Epithelial cell of proximal tubule (primary cell): ENCODE measurements at places on chromosomes 16 and 17. TPM values are rescaled to one million over a fixed set of nuclear protein-coding genes. Genes with fewer than 3 reads are reported as not detected.

ARHGAP44 gene
- 1.9 and 5.8 TPM in 2 replicates for total RNA-seq

WNT9B gene
- 0.14 TPM in 1 of 2 replicates, not detected in the other for total RNA-seq

HSPB9 gene
- total RNA-seq = not detected in 2 replicates

GRCh38 chr16:58542291-58542690, 27.0 kb downstream of the SETD6 start:
- DNase-seq = no peak

SMTNL2 gene
- 0.07 and 1.3 TPM in 2 replicates for total RNA-seq

- no peak for DNase-seq
Observed at GRCh38 chr17:28474111-28474531, 677 bp downstream of the SLC13A2 start.

PPY gene
- not detected in 2 replicates for total RNA-seq

DNA sequence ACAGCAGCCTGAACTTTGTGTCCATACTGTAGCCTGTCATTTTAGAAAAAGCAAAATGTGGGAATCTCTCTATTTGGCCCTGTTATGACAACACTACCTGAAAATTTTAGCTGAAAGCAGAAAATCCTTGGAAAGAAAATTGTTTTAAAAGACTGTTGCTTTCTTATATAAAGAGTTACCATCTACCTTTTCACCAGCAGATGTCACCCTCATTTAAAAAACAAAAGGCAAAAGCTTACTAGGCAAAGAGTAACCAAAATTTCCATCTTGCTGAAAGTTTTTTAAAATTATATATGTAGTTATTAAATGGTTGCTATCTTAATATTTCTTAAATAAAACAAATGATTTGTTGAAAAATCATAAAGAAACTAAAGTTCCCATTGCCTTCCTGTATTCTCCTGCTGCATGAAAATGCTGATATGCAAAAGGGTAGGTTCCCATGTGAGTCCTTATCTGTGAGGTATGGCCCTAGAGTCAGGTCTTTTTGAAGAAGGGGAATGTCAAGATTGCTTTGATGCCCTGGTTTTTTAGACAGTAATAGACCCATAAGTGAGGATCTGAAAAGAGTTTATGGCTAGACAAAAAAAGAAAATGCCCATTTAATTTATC, 61.0 kb downstream of the TNRC6C start:
- no peak for DNase-seq

IGFALS gene
- 2.6 TPM in 1 of 2 replicates, not detected in the other for total RNA-seq

DNA sequence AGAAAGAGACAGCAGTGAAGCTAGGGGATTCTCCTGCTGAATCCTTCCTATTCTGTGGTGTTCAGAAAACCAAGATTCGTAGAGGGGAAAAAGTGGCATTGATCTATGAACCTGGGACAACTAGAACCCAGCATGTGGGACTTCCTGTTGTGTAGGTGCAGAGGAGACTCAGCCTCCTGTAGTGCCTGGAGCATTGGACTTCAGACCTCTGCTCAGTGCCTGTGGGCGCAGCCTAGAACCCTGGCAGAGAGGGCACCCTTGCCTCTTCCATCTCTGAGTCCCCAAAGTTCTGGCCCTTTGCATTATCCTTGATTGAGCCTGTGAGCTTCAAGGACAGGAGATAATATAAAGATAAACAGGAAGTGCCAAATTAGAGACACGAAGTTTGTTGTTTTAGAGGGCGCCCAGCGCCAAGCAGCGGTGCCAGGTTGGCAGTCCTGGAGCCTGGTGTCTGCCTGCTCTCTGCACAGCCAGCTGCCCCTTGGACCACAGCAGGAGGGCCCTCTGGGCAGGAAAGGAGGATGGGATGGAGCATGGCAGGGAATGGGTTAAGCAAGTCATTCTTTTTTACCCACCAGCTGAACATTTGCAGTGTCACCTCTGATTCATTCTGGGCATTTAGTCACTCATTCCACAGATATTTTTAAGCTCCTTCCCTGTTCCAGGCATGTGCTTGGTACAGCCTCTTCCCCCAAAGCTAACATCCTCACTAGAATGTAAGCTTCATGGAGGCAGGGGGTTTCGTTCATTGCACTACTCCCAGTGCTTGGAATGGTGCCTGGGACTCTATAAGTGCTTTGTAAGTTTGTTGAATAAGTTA, 11.9 kb upstream of the SP6 start:
- DNase-seq = peak; percentile 41

- DNase-seq = no peak
Observed at GRCh38 chr16:80208743-80209142, 332.1 kb upstream of the DYNLRB2 start.

KRT9 gene
- not detected in 2 replicates for total RNA-seq

- DNase-seq = no peak
Observed at GRCh38 chr16:49545741-49546448, 172.3 kb downstream of the C16orf78 start.

TNK1 gene
- 5.4 and 7.3 TPM in 2 replicates for total RNA-seq

DNA sequence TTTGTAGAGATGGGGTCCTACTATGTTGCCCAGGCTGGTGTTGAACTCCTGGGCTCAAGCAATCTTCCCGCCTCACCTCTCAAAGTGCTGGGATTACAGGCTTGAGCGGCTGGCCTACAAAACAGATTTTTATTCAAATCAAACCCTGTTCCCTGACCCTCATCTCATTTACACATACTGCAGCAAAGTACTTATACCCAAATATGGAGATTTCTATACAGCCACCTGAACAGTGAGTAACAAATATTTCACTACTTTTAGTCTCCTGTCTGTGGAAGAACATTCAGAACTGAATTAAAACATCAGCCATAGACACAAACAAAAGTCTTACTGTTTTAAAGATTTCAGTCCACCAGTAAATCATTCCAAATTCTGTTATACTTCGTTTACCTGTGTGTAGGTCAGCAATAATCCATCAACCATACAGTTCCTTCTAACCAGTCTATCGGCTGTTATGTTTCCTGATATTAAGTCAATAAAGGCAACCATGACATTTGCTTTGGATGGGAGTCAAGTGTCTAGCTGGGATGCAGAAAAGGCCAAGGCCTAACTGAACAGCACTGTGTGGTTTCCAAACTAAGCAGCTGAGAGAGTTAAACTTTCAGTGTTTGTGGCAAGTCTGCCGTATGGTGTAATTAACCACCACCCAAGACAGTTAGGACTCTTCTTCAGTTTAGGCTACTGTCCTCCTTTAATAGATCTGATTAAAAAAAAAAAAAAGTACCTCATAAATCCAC, 22.3 kb downstream of the ERN1 start:
- DNase-seq = no peak

C16orf86 gene
- total RNA-seq = 4.7 and 5.9 TPM in 2 replicates

DNA sequence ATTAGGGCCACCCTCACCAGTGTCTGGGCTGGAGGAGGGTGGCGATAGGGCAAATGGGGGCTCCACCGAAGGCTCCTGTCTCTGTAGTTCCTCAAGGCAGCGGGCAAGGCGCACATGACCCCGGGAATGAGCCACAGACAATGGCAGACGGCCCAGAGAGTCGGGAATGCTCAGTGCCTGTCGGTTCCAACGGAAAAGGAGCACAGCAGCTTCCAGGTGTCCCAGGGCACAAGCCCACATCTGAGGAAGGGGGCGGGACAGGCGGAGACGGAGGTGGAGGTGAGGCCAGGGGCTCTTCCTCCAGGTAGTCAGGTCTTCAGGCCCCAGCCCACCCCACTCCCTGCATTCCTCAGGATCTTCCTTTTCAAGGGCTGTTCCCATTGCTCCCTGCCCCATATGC, 5.1 kb upstream of the SPAG7 start:
- no peak for DNase-seq

- DNase-seq = no peak
Observed at GRCh38 chr17:8869114-8869815, 1.8 kb upstream of the PIK3R6 start.

DDX5 gene
- 274 and 320 TPM in 2 replicates for total RNA-seq

DNA sequence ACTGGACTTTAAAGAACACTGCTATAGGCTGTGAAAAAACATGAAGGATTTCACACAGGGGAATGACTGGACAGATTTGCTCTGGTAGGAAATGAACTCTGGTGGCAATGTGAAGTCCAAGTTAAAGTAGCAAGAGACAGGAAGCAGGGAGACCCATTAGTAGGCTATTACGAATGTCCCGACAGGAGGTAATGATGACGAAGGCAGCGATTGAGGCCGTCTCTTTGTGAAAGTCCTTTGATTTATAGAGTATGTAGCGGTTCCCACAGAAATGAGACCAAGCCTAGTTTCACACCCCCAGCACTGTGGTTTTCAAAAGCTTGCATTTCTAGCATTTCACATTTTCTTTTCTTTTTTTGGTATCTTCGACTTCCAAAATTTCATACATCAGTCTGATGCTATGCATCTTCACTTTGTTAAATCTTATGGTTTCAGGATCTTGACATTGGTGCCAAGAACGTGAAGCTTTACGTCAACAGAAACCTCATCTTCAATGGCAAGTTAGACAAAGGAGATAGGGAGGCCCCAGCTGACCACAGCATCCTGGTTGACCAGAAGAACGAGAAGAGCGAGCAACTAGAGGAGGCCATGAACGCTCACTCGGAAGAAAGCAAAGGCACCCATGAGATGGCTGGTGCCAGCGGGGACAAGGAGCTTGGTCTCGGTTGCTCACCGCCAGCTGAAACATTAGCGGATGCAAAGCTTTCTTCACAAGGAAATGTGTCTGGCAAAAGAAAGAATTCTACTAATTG, 189.8 kb downstream of the KATNIP start:
- DNase-seq = no peak

DNA sequence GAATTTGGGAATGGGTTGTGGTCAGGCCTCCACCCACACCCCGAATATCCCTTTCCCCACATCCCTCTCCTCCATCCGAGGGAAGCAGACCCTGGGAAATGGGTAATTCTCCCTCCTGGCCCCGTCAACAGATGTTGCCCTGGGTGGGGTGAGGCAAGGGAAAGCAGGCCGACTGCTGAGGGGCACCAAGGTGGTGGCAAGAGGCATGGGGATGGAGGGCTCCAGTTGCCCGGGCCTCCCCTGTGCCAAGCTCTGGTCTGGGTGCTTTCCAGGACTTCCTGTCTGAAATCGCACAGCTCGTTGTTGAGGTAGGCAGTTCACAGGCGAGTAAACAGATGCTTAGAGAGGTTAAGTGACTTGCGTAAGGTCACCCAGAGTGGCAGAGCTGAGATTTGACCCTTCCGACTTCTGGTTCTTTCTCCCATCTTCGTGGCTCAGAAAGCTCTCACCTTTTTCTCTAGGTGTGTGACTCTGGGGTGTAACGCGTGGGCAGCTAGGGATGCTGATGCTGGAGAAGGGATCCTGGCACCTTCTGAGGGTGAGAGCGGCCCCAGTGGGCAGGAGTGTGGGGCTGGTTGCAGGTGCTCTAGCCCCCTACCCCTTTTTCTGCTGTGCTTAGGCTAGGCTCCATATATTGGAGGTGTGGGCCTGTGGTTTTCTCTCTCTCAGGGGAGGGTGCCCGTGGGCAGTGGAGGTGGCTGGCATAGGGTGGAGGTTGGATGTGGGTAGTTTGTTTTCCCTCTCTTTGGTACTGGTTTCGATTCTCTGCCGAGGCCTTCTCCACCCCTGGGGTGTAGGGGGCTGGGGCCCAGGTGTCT, 17.2 kb downstream of the RARA start:
- DNase-seq = no peak

DNA sequence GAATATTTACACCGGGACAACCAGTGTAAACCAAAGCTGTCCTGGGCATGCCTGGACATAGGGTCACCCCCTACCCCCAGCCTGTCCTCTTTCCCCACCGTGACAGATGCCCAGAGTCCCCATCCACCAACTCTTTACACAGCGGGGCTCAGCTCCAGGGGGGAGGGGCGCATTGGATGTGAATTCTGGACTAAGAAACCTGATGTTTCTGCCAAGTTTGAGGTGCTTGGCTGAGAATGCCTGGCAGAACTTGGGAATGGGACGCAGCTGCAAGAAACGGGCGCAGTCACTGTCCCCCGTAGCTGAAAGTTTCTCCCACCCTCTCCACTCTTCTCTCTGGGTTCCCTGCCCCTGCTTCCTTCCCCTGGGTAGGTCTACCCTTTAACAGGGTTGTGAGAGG, 68.0 kb upstream of the CDC42EP4 start:
- no peak for DNase-seq

AHSP gene
- not detected in 2 replicates for total RNA-seq

GRCh38 chr16:57036945-57037344, 47.6 kb downstream of the NLRC5 start:
- no peak for DNase-seq

- no peak for DNase-seq
Observed at GRCh38 chr16:74188856-74189255, 107.8 kb upstream of the PSMD7 start.

RETREG3 gene
- 38.0 and 38.2 TPM in 2 replicates for total RNA-seq

SLC47A2 gene
- not detected in 2 replicates for total RNA-seq

GRCh38 chr16:26983426-26983825, 83.3 kb upstream of the C16orf82 start:
- no peak for DNase-seq

GRCh38 chr17:67829331-67829730, 4.0 kb downstream of the BPTF start:
- DNase-seq = no peak

DNA sequence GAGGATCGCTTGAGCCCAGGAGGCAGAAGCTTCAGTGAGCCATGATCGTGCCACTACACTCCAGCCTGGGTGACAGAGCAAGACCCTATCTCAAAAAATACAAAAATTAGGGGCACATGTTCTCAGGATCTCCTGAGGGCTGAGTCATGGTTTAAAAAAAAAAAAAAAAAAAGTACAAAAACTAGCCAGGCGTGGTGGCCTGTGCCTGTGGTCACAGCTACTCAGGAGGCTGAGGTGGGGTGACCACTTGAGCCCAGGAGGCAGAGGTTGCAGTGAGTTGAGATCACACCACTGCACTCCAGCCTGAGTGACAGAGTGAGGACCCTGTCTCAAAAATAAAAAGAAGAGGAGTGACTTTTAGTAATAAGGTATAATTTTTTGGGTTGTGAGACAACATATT, 16.9 kb downstream of the BLMH start:
- peak; percentile 31 for DNase-seq

LGALS9 gene
- 2.9 TPM in 2 replicates for total RNA-seq

DNA sequence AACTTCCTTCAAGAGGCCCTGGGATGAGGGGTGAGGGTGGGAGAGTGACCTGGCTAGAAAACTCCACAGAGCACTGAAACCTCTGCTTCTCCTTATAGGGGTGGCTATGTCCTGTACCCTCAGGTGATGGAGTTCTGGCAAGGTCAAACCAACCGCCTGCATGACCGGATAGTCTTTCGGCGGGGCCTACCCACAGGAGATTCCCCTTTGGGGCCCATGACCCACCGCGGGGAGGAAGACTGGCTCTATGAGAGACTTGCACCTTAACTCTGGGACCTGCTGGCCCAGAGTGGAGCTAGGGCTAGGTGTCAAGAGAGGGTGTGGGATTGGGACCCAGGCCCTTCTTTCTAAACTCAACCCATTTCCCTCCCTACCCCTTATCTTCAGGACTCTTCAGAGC, 5.1 kb downstream of the PNPO start:
- DNase-seq = no peak

- DNase-seq = no peak
Observed at GRCh38 chr17:18226284-18226945, 980 bp downstream of the LLGL1 start.

DNA sequence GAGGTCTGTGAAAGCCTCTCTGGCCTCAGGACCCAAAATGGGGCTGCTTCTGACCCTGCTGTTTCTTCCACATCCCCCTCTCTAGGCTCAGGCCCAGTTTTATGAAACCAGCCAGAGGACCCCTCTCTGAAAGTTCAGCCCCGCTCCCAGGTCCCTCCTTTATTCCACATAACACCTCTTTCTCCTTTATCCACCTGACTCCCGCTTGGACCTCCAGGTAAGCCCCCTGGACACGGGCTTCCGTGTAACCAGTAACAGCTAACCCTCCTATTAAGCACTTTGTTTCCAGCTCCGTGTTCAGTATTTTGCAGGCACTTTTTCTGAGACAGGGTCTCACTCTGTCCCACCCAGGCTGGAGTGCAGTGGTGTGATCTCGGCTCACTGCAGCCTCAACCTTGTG, 37.4 kb downstream of the PSME3IP1 start:
- DNase-seq = no peak

SLC22A31 gene
- total RNA-seq = not detected in 2 replicates

CPHXL2 gene
- total RNA-seq = not detected in 2 replicates

TBC1D3H gene
- not detected in 2 replicates for total RNA-seq

BICDL2 gene
- 2.5 and 4.6 TPM in 2 replicates for total RNA-seq
